ENCODE measurements at places on chromosomes 6 and 20. TPM values are rescaled to one million over a fixed set of nuclear protein-coding genes. Genes with fewer than 3 reads are reported as not detected.

MICB gene
- 0.59 TPM for total RNA-seq

HTR1E gene
- not detected for total RNA-seq

MAS1L gene
- not detected for total RNA-seq

STX11 gene
- 0.71 TPM for total RNA-seq

DEFB132 gene
- total RNA-seq, result not detected

APCDD1L gene
- total RNA-seq, result 1.4 TPM

CRISP2 gene
- total RNA-seq, result not detected

HM13 gene
- 194 TPM for total RNA-seq

GHRH gene
- not detected for total RNA-seq

FOXS1 gene
- total RNA-seq, result 0.17 TPM

EDEM2 gene
- total RNA-seq, result 33.2 TPM

BAG2 gene
- 2.3 TPM for total RNA-seq

ELOVL2 gene
- total RNA-seq, result not detected

SIM1 gene
- under 0.01 TPM for total RNA-seq

TRDN gene
- total RNA-seq, result not detected

BFSP1 gene
- 1.3 TPM for total RNA-seq

RTF2 gene
- total RNA-seq, result 46.2 TPM

FAM184A gene
- total RNA-seq, result not detected

VNN1 gene
- under 0.01 TPM for total RNA-seq

PRDM13 gene
- not detected for total RNA-seq

OPN5 gene
- not detected for total RNA-seq

OLIG3 gene
- not detected for total RNA-seq

GPLD1 gene
- 0.33 TPM for total RNA-seq

PHF20 gene
- 39.7 TPM for total RNA-seq

NOX3 gene
- total RNA-seq, result not detected

EEF1A2 gene
- total RNA-seq, result 0.33 TPM

CST9L gene
- not detected for total RNA-seq

PGC gene
- not detected for total RNA-seq

NKX2-2 gene
- not detected for total RNA-seq

CCR6 gene
- not detected for total RNA-seq

ETV7 gene
- 0.64 TPM for total RNA-seq

TPBG gene
- total RNA-seq, result 128 TPM

TFEB gene
- total RNA-seq, result 29.0 TPM

BCLAF1 gene
- 138 TPM for total RNA-seq

LRRC73 gene
- total RNA-seq, result 0.83 TPM

TRIM38 gene
- total RNA-seq, result 7.6 TPM

ENPP3 gene
- total RNA-seq, result not detected

SIRPB1 gene
- total RNA-seq, result 3.8 TPM

SRSF12 gene
- 3.8 TPM for total RNA-seq

LINC00237 gene
- total RNA-seq, result not detected

NR2E1 gene
- total RNA-seq, result 0.24 TPM

TMEM217 gene
- 4.2 TPM for total RNA-seq

FAM217A gene
- not detected for total RNA-seq

PPP1R14C gene
- total RNA-seq, result 56.2 TPM

LPIN3 gene
- total RNA-seq, result 16.0 TPM

CDH4 gene
- total RNA-seq, result 11.7 TPM

USP49 gene
- 3.7 TPM for total RNA-seq

ANKRD66 gene
- not detected for total RNA-seq

TNNC2 gene
- not detected for total RNA-seq
